ENCODE measurements at places on chromosomes 7 and 10.

DNA sequence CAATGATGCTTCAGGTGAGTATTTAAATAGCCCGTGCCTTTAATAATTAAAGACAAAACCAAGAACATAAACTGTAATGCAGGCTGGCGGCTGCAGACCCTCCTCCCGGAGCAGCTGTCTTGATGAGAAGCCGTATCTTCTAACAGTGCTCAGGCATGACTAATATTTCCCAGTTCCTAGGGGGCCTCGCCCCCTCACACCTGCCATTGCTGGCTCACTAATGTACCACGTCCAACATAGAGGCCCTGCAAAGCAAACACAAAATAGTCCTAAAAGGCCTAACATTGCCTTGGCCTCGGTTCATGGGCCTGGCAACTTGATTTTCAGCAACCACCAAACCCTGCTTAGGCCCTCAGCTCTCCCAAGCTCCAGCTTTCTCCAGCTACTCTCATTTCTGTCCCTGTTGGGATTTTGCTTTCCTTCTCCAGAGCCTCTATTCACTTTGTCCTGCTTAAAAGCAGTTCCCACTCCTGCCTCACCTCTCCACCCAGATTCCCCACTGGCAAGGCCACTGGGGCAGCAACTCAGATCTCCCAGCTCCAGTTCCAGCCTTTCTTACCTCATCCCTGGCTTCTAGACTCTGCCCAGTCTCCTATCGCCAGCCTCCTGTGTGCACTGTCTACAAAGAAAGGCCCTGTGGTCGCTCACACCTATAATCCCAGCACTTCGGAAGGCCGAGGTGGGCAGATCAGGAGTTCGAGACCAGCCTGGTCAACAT, 16.2 kb downstream of the SORBS1 start:
- DNase-seq, result no peak

DNA sequence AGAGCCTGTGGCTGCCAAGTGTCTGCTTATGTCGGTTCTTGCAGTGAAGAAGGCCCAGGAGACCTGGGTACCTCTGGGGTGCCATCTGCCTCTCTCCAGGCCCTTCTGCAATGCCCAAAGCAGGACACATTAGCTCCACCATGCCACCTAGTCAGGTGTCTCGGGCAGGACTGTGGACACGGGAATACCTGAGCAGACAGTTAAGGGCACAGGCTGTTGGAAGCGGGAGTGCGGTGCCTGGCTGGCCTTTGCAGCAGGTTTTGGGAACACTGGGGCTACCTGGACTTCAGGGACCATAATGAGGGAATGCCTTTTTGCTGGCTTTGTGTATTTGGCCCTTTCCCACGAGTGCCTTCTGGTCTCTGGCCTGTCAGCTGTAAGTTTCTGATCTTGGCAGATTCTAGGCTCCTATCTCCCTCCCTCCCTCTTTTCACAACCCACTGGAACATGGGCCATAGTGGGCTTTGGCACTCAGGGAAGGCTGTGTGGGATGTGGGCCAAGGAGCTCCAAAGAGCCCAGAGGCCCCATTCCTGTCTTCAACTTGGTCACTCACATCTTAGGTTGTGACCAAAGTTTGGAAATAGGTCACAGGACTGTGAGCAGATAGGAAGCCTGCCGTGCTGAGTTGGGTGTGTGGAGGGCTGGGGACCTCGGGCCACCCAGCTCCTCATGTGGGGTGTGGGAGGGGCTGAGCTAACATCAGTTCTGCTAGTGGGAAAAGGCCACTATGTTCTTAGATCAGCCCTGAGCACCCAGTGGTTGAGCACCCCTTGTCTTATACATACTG, 41.5 kb upstream of the CXCL12 start:
- DNase-seq, result no peak

- DNase-seq, result no peak
Observed at GRCh38 chr10:21873198-21873597, 130.3 kb downstream of the DNAJC1 start.

- no peak for DNase-seq
Observed at GRCh38 chr10:24456322-24456721, 247.4 kb downstream of the KIAA1217 start.

DNA sequence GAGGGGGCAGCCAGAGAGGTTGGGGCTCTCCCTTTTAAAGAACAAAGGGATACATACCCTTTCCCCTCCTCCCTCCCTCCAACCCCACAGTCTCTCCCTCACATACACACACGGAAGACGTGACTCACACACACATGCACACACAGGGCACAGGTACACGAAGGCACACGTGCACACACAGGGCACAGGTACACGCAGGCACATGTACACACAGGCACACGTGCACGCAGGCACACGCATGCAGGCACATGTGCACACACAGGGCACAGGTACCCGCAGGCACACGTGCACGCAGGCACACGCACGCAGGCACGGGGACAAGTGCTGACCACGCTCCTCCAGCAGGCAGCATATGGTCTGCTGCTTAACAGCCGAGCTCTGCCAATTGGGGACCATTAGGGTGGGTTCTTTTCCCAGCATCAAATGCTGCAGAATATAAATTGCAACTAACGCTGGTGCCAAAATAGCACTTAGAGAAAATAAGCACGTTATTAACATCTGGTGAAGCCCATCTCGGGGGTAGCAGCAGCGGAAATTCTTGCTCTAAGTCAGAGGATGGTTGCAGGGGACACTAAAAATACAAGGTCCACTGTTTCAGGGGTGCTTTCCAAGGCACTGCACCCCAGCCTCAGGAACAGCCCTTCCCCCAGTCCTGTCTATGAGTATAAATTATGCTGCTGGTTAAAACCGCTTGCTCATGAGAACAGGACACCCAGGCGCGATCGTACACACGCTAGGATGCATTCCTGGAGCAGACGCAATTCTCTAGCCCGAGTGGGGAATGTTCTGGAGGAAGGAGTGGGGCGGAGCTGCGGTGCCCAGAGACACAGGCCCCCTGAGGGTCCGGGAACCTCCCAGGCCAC, 55.2 kb upstream of the TNRC18 start:
- DNase-seq, result no peak

GRCh38 chr10:23780331-23780730, 341.5 kb downstream of the OTUD1 start:
- no peak for DNase-seq

DNA sequence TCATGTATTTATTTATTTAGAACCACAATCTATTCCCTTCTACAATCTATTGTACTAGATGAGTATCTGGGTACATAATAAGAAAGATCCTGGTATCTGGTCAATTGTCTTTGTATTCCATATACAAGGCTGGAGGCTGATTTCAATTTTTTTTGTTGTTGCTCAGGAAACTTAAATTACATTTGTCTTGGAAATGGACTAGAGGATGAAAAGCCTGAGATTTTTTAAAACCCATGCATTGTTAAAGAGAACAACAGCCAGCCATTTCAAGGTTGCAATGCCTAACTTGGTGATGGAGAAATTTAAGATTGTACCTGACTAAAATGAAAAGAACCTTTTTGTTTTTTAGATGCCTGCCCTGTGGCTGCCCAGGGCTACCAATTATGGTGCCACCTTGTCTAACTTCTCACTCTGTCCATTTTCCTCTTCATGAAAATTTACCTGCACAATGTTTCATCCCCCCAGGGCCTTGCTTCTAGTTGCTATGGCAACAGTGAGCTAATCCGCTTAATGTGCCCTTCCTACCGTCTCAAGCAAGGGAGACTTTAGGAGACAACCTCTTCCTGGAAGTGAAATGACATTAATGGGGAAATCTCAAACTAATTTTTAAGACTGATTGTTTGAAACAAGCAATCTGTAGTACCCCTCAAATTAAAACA, 203.7 kb upstream of the PHYHIPL start:
- DNase-seq, result no peak

DNA sequence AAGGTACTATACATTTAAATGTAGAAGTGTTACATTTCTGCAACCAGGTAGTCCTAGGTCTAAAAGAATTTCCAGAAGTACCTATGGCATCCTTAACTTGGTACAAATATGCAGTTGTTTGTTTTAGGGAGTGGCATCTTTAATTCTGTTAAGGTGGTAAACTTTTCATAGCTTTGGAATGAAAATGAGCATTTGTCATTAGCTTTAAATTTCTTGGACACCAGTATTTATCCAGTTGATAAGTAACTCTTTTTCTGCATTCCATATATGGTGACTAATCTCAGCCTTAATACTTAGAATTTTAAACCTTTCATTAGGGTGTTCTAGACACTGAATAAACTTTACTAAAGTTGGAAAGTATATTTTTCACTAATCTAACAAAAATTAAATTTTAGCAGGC, 10.8 kb downstream of the SLF2 start:
- DNase-seq, result no peak

DNA sequence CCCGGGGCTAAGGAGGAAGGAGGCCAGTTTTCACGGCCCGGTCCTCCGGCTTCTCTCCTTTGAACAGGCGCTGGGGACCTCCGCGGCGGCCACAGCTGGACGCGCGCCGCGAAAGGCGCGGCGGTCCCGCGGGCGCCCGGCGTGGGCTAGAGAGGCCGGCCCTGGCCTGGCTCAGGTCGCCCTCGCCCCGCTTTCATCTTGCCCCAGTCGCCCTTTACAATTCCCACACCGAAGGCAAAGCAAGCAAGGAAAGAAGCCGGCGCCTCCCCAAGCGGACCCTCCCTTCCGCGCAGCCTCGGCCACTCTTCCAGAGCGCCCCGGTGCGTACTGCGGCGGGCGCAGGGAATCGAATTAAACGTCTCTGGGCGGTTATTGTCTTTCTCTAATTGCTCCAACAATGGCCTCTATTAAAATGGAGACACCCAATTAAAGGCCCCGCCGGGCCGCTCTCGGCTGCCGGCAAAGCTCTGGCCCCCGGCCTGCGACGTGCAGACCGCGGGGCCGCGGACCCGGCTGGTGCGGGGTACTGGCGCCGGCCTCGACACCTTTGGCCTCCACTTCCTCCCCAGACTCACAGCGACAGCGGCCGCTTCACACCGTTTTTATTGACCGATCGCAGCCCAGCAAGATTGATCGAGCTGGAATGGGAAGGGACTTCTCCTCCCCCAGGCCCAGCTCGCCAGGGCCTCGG, 4.5 kb upstream of the GATA3 start:
- no peak for DNase-seq

DNA sequence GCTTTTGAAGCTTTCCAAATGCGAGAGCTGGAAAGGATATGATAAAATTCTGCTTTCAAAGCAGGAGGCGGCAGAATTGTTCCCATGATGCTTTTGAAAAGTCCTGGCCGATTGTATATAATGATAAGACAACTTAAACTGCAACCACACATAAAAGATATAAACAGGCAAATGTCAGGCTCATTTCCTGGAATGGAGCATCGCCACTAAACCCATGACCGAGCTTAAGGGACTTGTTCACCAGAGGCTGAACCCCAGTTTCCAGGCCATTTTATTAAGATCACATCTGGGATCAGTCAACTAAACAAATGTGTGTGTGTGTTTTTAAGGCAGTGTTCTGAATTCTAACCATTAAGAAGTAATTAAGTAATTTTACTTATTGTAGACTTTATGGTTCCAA, 131.6 kb downstream of the ITGA8 start:
- no peak for DNase-seq

DNA sequence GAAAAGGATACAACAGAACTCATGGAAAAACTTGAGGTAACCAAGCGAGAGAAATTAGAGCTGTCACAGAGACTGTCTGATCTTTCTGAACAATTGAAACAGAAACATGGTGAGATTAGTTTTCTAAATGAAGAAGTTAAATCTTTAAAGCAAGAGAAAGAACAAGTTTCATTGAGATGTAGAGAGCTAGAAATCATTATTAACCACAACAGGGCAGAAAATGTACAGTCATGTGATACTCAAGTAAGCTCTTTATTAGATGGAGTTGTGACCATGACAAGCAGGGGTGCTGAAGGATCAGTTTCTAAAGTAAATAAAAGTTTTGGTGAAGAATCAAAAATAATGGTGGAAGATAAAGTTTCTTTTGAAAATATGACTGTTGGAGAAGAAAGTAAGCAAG, 62.1 kb downstream of the AKAP9 start:
- DNase-seq, result no peak

- DNase-seq, result no peak
Observed at GRCh38 chr7:37110660-37111424, 337.8 kb downstream of the ELMO1 start.

- DNase-seq, result no peak
Observed at GRCh38 chr10:124665091-124665490, 79.1 kb downstream of the FAM53B start.

- no peak for DNase-seq
Observed at GRCh38 chr10:114925587-114926586, 12.1 kb upstream of the TRUB1 start.

DNA sequence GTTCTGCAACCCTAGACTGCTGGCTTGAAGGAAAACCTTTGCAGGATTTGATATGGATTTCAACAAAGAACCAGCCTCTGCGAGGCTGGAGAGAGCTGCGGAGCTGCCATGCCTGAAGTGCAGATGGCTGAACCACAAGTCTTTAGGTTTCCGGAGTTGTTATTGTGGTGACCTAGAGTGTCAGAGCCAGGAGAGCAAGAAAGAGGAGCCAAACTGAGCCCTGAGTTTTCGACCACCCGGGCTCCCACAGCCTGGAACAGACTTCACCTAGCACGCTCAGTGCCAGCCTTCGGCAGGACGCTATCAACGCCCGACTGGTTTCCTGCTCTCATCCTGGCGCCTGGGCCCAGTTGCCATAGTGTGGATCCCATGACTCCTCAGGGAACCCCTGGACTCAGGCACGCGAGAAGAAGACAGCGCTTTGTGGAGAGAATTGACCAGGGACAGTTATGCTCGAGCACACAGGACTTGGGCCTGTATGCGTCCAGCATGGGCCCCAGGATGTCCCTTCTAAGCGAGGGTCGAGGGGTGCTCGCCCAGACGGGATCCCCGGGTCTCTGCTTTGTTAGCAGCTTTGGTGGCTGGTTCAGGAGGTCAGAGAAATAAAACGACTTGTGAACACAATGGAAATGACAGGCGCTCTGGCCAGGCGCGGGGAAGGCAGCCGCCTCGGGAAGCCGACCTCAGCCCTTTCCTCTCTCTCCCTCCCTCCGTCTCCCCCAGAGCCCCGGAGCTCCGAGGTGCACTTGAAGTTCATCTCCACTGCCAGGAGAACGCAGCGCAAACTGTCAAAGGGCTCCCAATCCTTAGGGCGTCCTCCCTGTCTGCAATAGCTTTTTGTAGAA, 1.8 kb upstream of the GAD2 start:
- no peak for DNase-seq

DNA sequence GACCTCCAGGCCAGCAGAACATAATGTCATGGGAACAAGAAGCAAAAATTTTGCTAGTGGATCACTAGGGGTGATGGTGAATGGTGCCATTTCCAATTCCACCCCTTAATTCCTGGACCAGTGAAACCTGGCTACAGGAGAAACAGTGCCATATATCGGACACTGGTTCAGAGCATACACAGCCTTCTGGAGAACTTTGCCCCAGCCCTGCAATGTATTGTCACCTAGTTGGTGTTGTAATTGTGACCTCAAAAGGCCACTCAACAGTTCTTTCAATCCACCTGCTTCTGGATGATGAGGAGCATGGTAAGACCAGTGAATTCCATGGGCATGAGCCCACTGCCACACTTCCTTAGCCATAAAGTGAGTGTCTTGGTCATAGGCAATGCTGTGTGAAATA, 59.8 kb upstream of the AASS start:
- DNase-seq, result no peak

- DNase-seq, result no peak
Observed at GRCh38 chr10:43181146-43181545, 42.9 kb downstream of the CSGALNACT2 start.

DNA sequence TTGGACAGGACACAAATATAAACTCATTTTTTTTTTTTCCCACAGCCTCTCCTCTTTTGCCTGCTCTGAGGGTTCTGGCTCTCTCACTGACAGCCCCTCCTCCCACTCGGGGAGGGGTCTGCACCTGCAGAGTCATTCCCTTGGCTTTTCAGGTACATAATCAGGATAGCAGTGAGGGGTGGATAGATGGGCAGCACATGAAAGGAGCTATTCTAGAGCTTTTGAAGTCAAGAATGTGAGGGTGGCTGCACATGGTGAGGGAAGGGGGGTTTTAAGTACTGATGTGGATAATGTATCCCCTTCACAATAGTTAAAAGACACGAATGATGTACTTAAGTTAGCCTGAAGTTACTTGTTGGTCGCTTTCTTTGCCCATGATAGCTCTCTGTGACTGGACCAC, 76.2 kb downstream of the CFAP58 start:
- no peak for DNase-seq

Data from SIG-M5 (cell line).